ENCODE measurements at places on chromosomes 4 and X. TPM values are rescaled to one million over a fixed set of nuclear protein-coding genes. Genes with fewer than 3 reads are reported as not detected.

LDB2 gene
- total RNA-seq, result 0.36 TPM

XAGE2 gene
- not detected for total RNA-seq

EREG gene
- total RNA-seq, result 2.9 TPM

DNA sequence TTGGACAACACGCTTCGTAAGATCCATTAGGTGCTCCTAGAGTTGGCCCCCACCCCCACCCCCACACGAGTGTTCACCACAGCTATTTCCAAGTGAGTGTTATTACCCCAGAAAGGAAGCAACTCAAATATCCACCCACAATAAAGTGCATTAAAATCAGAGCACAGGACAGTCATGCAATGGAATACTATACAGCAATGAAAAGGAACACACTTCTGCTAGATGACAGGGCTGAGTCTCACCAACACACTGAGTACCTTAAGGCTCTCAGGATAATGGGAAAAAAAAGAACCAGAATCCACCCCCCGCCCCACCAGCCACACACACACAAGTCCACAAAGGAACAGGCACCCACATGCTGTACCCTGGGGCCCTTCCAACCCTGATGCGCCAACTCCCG is 21.0 kb downstream of the LRPAP1 start:
- H3K4me1 ChIP-seq, result peaks cover 9% of the 10 kb centered on the region
- no peak for DNase-seq

GPRASP2 gene
- 2.2 TPM for total RNA-seq

- H3K27ac ChIP-seq, result no peak overlapping the region
- DNase-seq, result no peak
- H3K4me3 ChIP-seq, result no peak overlapping the region
- no peaks in the 10 kb centered on the region for H3K4me1 ChIP-seq
- no peaks in the 10 kb centered on the region for H3K36me3 ChIP-seq
These were observed 219.8 kb downstream of the ZNF674 start for GRCh38 chrX:46325312-46325877.

DNA sequence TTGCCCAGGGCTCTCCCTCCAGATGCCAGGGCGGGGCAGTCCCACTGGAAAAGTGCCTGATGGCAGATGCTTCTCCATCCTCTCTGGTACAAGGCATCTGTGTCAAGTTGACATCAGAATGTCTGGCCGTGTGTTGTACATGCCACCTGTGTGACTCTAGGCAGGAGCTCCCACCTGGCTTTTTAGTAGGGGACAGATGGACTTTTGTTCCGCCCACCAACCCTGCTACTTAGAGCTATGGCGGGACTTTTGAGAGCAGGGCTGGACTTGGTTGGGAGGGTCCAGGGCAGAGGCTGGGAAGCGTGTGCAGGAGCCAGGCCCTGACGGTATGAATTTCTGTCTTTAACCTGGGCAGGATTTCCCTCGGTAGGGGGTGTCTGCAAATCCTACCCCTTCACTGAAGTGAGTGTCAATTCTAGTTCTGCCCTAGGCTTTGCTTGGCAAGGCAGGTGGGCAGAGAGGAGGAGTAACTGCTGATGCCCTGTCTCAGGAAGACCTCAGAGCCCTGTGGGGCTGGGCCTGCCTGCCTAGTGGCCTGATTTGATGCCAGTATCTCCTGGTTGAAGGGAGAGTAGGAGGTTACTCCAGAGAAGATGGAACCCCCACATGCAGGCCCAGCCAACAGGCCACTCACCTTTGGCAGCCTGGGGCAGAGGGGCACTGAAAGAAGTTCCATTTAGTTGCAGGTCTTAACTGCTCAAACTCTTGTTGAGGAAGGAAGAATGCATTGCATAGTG is 99.1 kb downstream of the PJA1 start:
- H3K36me3 ChIP-seq, result no peaks in the 10 kb centered on the region
- H3K27me3 ChIP-seq, result peaks cover 16% of the 10 kb centered on the region
- no peaks in the 10 kb centered on the region for H3K4me1 ChIP-seq
- no peak overlapping the region for H3K4me3 ChIP-seq
- DNase-seq, result no peak

DNA sequence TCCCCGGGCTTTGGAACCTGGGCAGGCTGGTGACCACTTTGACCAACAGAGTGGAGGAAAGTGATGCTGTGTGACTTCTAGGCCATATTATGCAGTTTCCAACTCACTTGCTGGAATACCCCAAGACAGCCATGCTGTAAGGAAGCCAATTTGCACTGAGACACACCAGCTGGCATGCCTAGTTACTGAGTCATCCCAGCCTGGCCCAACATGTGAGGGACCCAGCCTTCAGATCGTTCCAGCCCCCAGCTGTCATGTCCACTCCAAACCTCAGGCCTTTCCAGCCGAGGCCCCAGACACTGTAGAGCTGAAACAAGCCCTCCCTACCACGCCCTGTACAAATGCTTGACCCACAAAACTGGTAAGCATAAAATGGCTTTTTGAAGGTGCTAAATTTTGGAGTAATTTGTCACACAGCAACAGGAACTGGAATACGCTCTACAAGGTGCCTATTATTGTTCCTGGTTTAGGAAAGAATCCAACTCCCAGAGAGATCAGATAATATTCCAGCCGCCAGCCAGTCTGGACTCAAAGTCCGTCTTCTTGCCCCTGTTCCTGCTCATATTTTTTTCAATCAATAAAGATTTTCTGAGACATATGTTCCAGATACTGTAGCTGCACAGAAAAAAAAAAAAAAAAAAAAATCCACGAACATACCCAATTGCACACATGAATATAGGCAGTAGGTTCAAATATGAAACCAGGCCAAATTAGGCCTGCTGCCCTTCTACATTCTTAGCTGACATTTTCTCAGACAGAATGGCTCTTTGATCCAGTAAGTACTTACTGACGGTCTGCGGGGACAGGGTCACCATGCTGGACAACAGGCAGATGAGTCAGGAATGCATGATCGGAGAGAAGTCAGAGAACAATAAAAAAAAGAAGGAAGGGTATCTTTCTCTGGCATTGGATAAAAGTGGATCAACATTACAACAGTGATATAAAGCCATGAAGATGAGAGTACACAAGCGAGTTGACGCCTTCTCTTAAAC is 35.1 kb downstream of the SH3KBP1 start:
- no peak overlapping the region for H3K27ac ChIP-seq
- peaks cover 11% of the 10 kb centered on the region for H3K27me3 ChIP-seq
- no peaks in the 10 kb centered on the region for H3K36me3 ChIP-seq
- H3K4me1 ChIP-seq, result no peaks in the 10 kb centered on the region
- no peak for DNase-seq

GRCh38 chr4:98581126-98581525 is 77.3 kb downstream of the TSPAN5 start:
- no peak overlapping the region for H3K27ac ChIP-seq
- H3K4me1 ChIP-seq, result no peaks in the 10 kb centered on the region
- no peak overlapping the region for H3K4me3 ChIP-seq
- DNase-seq, result no peak

- no peak overlapping the region for H3K27ac ChIP-seq
- no peaks in the 10 kb centered on the region for H3K4me1 ChIP-seq
- H3K4me3 ChIP-seq, result no peak overlapping the region
- peak; percentile 11 for DNase-seq
- no peaks in the 10 kb centered on the region for H3K27me3 ChIP-seq
These were observed 68.7 kb upstream of the ADAD1 start for GRCh38 chr4:122309988-122310626.

STPG2 gene
- total RNA-seq, result not detected

SOWAHD gene
- not detected for total RNA-seq

DNA sequence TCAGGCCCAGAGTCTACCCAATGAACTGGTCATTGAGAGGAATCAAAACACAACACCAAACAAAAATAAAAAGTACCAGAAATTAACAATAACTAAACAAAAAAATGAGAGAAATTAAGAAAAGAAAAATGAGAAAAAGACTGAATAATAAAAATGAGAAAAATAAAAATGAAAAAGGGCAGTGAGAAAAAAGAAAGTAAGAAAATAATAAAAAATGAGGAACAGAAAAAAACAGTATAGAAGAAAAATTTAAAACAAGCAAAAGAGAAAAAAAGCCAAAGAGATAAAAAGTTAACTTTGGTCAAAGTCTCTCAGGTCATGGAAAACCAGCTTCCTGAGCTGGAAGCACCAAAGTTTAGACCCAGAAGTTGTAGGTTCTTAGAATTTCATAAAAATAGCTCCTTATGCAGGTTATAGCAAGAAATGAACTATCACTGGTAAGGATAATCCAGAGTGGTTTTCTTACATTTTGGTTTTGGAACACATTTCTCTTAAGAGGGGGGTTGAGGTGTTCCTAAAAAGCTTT is 51.0 kb upstream of the WDR17 start:
- H3K27ac ChIP-seq, result no peak overlapping the region
- H3K36me3 ChIP-seq, result no peaks in the 10 kb centered on the region
- H3K4me1 ChIP-seq, result no peaks in the 10 kb centered on the region

DNA sequence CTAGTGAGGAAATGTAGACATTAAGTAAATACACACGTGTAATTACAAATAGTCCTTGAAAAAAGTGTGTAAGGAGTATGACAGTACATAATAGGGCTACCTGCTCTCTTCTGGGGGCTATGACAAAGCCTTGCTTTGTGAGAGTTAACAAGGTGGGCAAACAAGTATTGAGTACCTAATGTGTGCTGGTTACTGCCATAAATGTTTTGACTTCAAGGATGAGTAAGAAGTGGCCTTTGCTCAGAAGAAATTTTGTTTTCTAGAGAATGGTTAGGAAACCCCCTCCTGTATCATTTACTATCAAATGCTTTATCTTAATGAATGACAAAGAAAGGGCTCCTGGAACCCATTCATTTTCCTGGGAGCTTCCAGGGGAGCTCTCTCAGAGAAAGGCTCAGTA is 167.0 kb upstream of the CASK start:
- no peak overlapping the region for H3K4me3 ChIP-seq
- no peaks in the 10 kb centered on the region for H3K4me1 ChIP-seq

DNA sequence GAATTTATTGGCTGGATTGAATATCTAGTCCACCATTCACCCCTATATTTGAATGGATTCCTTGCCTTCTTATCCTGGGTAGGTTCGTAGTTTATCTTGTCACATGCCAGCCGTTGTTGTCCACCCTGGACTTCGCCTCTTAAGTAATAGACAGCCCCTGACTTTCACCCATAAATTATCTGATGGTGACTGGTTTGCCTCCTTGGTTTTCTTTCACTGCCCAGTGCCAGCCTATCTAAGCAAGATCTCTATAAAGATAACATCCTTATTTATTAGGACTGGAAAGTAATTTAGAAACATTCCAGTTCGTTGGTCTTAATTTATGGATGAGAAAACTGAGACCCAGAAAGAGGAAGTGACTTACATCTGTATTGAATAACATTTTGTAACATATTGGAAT is 410.3 kb downstream of the RPA4 start:
- DNase-seq, result no peak
- no peak overlapping the region for H3K4me3 ChIP-seq
- H3K27ac ChIP-seq, result no peak overlapping the region

DNA sequence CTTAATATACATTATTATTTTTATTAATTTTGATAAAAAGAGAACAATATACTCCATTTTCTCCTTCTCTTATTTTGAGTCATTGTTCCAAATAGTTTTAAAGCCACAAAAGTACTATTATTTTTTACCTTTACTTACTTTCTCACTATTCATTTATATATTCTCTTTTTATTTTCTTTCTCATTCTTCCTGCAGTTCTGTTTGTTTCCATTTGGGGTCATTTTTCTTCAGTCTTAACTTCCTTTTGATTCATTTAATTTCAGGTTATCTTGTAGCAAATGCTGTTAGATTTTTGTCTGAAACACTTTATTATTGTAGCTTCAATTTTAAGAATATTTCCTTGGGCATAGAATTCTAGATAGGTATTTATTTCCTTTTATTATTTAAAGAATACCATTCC is 438.6 kb upstream of the EPHA5 start:
- no peak overlapping the region for H3K4me3 ChIP-seq
- no peaks in the 10 kb centered on the region for H3K36me3 ChIP-seq
- no peak overlapping the region for H3K27ac ChIP-seq
- no peak for DNase-seq
- no peaks in the 10 kb centered on the region for H3K27me3 ChIP-seq
- no peaks in the 10 kb centered on the region for H3K4me1 ChIP-seq

MTMR8 gene
- total RNA-seq, result 4.3 TPM

GRCh38 chr4:8411351-8412180 is 29.0 kb downstream of the ACOX3 start:
- H3K4me1 ChIP-seq, result peaks cover 16% of the 10 kb centered on the region
- H3K27ac ChIP-seq, result no peak overlapping the region
- no peaks in the 10 kb centered on the region for H3K27me3 ChIP-seq
- no peak overlapping the region for H3K4me3 ChIP-seq

GRCh38 chrX:7347465-7347864 is 199.5 kb upstream of the PUDP start:
- no peaks in the 10 kb centered on the region for H3K4me1 ChIP-seq
- H3K27ac ChIP-seq, result no peak overlapping the region
- H3K4me3 ChIP-seq, result no peak overlapping the region
- DNase-seq, result no peak

AKAP17A gene
- total RNA-seq, result 24.2 TPM

DNA sequence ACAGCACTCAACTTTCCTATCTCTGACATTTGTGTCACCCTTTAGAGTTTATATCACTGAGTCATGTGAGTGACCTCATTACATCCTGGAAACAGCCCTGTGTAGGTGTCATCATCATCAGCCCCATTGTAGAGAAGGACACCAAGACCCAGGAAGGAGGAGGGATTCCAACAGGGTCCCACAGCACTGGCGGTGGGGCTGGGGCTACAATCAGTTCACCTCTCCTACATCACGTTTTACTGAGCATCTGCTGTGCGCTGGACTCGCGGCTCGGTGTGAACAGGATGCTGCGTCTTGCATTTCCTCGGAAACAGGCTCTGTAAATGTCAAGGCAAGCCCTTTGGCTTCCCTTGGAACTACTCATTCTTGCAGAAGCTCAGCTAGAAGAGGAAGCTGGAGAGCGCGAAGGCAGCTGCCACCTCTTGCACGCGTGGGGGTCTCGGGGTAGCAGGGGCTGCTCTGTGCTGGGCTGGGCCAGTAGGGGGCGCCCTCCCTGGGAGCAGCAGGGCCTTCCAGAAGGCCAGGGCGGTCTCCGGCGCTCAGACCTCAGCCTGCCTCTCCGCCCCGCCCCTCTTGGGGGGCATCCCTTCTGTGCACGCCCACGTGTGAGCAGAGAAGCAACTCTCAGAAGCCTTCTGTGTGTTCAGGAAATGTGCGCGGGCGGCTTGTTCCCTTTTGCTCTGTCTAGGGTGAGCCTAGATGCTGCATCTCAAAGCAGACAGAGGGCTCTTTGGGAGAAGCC is 29.0 kb downstream of the REELD1 start:
- no peaks in the 10 kb centered on the region for H3K27me3 ChIP-seq
- DNase-seq, result peak; percentile 55
- no peaks in the 10 kb centered on the region for H3K36me3 ChIP-seq
- H3K27ac ChIP-seq, result no peak overlapping the region

GRCh38 chrX:53412446-53412845 is 10.0 kb downstream of the SMC1A start:
- H3K27me3 ChIP-seq, result no peaks in the 10 kb centered on the region
- no peak for DNase-seq
- H3K4me1 ChIP-seq, result no peaks in the 10 kb centered on the region

FMR1NB gene
- 3.5 TPM for total RNA-seq

DNA sequence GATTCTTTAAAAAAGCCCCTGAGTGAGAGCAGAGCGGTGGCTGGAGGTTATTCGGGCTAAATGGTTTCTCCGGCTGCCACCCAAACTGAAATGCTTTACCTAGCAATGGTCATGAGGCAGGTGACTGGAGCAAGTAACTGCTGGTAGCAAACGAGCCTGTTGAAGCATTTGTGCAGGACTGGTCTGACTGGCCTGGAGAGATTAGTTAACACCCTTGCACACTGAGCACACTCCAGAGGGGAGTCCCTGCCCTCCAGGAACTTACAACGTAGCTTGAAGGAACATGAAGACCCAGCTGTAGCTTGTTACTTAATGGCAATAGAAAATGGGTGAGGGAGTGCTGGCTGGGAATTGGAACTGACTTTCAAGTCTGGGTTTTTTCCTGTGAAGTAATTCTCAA is 40.4 kb downstream of the CCNG2 start:
- DNase-seq, result no peak
- H3K4me1 ChIP-seq, result no peaks in the 10 kb centered on the region
- H3K4me3 ChIP-seq, result no peak overlapping the region

ZNF595 gene
- total RNA-seq, result 227 TPM
